A549 (cell line): ENCODE measurements at places on chromosomes 1 and 21. TPM values are rescaled to one million over a fixed set of nuclear protein-coding genes. Genes with fewer than 3 reads are reported as not detected.

GRCh38 chr1:29953961-29954360, 717.6 kb downstream of the PTPRU start:
- no peak for DNase-seq

Gene USH2A
- not detected in 3 replicates for polyA plus RNA-seq

DNA sequence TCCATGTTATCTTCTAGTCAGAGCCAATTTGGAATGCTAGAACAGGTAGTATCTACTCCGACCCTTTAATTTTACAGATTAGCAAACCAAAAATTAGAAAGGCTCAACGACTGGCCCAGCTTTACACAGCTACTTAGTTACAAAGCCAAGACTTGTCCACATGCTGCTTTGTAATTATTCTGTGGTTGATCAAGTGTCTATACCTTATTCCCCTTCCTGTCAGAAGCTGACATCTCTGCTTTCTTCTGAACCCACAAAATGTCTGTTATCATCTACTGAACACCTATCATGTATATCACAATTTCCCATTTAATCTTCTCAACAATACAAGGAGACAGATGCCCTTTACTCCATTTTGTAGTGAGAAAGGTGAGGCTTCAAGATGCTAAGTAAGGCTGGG, 15.6 kb downstream of the TGFBR3 start:
- DNase-seq, result no peak

Gene TRAF3IP3
- polyA plus RNA-seq, result not detected in 3 replicates

- DNase-seq, result no peak
Observed at GRCh38 chr1:12636098-12636950, 7.6 kb upstream of the AADACL4 start.

Gene GCSAML
- not detected in 3 replicates for polyA plus RNA-seq

DNA sequence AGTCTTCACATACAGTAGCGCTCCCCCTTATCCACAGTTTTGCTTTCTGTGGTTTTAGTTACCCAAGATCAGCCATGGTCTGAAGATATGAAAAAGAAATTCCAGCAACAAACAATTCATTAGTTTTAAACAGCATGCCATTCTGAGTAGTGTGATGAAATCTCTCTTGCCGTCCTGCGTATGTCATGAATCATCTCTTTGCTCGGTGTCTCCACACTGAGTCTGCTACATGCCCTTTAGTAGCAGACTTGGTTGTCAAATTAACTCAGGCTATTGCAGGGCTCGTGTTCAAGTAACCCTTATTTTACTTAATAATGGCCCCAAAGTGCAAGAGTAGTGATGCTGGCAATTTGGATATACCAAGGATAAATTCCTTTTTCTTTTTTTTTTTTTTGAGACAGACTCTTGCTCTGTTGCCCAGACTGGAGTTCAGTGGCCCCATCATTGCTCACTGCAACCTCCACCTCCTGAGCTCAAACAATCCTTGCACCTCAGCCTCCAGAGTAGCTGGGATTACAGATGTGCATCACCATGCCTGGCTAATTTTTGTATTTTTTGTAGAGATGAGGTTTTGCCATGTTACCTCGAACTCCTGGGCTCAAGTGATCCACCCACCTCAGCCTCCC, 22.6 kb downstream of the PHACTR4 start:
- DNase-seq, result peak; percentile 13

Gene WDR64
- polyA plus RNA-seq, result 0.03 TPM in 1 of 3 replicates, not detected in the others
